DMS53 (cell line): ENCODE measurements at places on chromosomes 16 and 17.

DNA sequence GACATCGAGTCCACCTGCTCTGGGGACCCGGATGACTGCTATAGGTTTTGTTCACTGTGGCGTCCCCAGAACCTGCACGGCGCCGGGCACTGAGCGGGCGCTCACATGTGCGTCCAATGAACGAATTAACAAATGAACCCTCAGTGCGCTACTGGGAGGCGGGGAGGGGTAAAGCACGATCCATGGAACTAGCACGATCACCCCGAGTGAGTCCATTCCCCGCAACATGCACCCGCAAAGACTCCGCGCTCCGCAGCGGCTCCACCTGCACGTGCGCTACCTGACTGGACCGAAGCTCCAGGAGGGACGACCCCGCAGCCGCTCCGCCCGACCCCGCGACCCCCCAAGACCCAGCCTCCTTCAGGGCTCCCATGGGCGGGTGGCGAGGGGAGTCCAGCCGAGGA, 491 bp downstream of the TRAP1 start:
- DNase-seq, result peak; percentile 68

DNA sequence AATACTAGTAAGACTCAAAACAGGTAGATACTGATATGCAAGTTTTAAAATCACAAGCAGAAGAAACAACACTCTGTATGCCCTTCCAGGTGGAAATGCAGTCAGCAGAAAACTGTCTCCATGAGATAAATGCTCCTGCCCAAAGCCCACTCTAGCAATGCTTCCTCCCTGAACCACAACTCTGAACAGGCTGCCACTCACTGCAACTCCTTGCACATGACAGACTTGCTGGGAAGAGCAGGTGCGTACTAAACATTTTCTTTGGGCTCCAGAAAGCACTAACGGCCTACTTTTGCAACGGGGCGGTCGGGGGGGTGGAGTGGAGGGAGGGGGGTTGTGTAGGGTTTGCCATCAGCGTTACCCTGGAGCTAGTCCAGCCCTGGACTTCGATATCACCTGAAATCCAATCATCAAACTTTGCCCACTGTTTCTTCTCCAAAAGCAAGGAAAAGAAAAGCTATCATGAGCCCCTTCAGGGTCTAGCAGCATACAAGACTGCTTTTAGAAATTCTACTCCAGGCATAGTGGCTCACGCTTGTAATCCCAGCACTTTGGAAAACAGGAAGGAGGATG, 46.1 kb downstream of the ANKRD11 start:
- DNase-seq, result no peak

- no peak for DNase-seq
These were observed at the start of gene HNF1B for GRCh38 chr17:37744961-37745800. TSS of gene HNF1B (minus strand) at chr17:37745059. CDS start at chr17:37744884, 175 bp downstream.

DNA sequence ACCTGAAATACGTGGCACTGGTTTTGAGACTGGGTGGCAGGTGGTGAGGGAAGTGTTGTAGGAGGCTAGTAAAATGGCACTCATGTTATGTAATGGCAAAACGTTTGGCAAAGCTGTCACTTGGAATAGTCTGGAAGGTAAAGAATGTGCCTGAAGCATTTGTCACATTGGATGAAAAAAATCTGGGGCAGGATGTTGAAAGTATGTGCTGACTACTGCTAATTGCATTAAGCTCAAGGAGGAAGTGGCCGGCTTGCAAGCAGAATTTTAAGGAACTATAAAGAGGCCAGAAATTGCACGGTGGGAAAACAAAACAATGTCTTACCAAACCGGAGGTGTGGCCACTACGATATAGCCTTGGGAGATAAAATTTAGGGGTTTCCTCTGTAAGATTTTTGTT, 26.6 kb upstream of the NLRP1 start:
- no peak for DNase-seq

- DNase-seq, result no peak
These were observed 183.5 kb upstream of the ZFHX3 start for GRCh38 chr16:73231379-73231778.

DNA sequence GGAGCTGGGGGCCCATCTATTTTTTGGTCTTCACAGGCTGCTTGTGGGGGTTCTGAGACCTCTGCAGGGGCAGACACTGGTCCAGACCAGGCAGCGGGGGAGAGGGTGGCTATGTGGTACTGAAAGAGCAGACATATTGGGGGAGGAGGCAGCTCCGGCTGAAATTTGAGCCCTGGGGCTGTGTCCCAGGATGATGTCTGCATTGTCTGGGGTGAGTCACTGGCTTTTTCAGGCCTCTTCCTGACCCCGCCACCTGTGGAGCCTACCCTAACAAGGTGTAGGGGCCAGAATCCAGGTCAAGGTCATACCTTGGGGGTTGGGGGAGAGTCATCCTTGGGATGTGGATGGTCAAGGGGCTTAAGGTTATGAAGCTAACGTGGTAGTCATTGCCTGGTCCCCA, 2.4 kb downstream of the CORO6 start:
- DNase-seq, result peak; percentile 46

- DNase-seq, result no peak
These were observed 12.2 kb downstream of the GJD3 start for GRCh38 chr17:40352237-40352778.

DNA sequence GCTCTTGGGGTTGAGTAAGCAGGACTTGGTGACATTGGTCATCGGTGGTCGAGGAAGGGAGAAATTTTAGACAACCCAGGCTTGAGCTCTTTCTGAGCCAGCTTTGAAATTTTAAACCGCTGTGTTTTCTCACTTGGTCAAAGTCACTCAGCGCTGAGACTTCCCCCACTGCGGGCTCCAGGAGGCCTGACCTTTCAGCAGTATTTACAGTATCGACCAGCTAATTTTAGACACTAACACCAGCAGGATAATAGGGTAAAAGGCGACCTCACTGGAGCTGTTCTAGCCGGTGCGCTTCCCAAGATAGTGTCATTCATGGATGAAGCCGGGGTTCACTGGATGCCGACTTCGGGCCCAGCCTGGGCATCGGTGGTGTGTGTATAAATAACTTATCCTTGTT, 29.7 kb upstream of the WSCD1 start:
- no peak for DNase-seq

- no peak for DNase-seq
These were observed at the start of gene USP6 for GRCh38 chr17:5115673-5116651. TSS of gene USP6 (plus strand) at chr17:5116032. CDS start at chr17:5130368, 14,336 bp downstream.

- peak; percentile 44 for DNase-seq
These were observed 968 bp downstream of the CEP112 start for GRCh38 chr17:66190738-66191592.

GRCh38 chr17:6072157-6072556, 2.0 kb downstream of the WSCD1 start:
- DNase-seq, result no peak

- DNase-seq, result no peak
These were observed 41.1 kb upstream of the TANGO6 start for GRCh38 chr16:68802190-68802589.

GRCh38 chr17:80698297-80698696, 153.7 kb downstream of the RPTOR start:
- peak; percentile 53 for DNase-seq
